ENCODE measurements at places on chromosomes 11 and 22.

DNA sequence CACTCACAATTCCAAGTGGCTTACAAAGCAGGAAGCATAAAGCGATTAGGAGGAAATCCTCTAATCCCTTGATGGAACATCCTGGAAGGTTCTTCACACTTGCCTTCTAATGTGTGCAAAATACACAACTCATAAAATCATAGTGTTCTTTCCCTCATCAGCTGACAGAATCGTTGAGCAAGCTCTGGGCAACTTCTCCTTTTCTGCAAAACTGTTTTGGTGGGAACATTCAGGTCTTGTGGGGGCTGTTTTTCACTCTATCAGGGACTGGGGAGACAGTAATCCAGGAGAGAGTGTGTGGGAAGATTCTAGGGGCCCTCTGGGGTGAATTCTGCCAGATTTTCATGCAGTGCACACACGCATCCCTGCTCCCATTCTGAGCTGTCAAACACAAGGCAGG lies 53.2 kb downstream of the IRAG1 start:
- DNase-seq: no peak

DNA sequence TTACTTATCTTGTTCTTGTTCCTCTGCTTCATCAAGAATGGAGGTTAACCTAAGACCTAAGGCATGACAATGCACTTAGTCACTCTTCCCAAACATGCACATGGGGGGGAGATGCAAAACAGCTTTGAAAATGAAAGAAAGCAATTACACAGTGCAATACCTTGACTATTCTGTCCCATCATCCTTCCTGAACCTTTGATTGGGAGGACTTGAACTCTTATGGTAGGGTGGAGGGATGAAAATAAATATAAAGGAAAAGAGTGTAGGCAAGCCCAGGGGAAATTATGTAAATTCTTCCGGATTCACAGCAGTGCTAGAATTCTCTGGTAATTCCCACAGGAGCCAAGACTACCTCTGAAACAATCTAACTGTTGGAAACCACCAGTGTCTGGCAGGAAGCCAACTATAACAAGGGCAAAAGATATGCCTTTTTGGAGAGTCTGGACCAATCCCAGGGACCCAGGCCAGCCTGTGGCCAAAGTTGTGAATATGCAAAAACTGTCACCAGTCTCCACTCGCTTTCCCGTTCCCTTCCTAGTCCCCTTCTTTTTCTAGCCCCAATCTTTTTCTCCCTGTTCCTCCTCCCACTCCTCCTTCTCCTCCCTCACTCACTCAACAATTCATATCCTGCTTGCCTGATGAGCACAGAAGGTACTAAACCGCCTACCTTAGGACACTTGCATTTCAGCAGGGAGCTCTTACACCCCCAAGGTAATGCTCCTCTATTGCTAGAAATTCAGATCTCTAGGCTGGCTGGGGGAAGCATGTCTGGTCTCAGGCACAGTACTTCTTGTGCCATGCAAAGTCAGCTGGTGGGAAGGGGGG lies 2.5 kb upstream of the RCN1 start:
- peak; percentile 17 for DNase-seq

DNA sequence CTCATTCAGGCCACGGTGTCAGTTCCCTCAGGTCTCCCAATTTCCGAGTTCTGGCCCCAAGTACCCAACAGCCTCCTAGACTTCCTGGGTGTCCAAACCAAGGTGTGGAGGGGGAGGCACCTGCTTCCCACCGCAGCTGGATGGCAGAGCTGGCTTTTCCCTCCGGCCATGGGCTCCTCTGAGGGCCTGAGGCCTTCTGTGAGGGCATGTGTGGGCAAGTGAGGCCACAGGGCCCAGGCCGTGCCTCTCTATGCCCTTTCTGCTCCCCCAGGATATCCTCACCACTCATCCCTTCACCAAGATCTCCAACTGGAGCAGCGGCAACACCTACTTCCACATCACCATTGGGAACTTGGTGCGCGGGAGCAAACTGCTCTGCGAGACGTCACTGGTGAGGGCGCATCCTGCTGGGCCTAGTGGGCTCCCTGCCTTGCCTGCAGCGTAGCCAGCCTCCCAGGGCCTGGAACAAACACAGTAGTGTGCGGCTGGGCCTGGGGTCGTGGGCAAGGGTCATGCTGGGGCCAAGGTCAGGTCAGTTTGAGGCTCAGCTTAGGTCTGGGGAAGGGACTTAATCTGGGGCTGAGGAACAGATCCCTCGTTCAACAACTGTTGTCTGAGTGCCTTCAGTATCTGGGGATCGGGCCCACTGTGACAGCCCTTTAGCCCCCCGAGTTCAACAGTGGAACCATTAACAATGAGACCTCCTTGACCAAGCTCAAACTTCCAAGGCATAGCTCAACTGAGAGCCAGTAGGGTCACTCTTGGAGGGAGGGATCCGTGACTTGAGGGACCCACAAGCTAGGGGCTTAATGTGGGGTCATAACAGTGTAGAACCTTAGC lies 85.8 kb downstream of the MYO7A start:
- DNase-seq: no peak

GRCh38 chr11:32888805-32889204 lies 3.8 kb upstream of the QSER1 start:
- no peak for DNase-seq

GRCh38 chr11:35852056-35852455 lies 91.8 kb upstream of the LDLRAD3 start:
- no peak for DNase-seq

GRCh38 chr11:45026835-45027234 lies 76.2 kb upstream of the TP53I11 start:
- peak; percentile 28 for DNase-seq

DNA sequence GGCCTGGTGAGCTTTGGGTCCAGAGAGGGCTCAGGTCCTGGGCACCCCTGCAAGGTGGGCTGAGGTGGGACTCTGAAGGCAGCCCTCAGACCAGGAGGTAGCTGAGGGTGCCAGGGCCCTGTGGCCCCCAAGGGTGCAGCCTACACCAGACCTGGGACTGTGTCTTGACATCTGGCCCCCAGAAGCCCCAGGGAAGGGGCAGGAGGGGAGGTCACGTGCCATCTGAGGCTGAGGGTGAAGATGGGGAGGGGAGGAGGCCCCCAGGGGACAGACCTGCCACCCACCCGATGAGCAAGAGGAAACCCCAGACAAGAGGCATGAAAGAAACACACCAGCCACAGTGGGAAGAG lies 520.2 kb downstream of the BRD1 start:
- DNase-seq: no peak

DNA sequence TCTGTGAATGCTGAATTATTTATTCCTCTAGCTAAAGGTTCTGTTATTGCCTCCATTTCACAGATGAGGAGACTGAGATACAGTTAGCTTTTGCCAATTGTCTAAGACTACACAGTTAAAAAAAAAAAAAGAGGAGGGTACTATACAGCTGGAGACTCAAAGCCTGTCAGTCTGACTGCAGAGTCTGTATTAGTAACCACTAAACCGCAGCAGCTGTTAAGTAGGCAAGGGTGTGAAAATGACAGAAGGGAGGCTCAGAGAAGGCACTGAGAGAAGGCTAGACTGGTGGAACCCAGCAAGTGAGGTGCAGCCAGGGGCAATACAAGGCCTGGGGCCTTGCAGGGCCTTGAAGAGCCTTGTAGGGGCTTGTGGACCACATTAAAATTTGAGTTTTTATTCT lies 181.2 kb downstream of the CSNK2A3 start:
- DNase-seq: no peak

GRCh38 chr11:116427903-116428637 lies 344.7 kb downstream of the BUD13 start:
- peak; percentile 88 for DNase-seq

GRCh38 chr11:81359476-81359875 lies 1374.2 kb downstream of the FAM181B start:
- no peak for DNase-seq

DNA sequence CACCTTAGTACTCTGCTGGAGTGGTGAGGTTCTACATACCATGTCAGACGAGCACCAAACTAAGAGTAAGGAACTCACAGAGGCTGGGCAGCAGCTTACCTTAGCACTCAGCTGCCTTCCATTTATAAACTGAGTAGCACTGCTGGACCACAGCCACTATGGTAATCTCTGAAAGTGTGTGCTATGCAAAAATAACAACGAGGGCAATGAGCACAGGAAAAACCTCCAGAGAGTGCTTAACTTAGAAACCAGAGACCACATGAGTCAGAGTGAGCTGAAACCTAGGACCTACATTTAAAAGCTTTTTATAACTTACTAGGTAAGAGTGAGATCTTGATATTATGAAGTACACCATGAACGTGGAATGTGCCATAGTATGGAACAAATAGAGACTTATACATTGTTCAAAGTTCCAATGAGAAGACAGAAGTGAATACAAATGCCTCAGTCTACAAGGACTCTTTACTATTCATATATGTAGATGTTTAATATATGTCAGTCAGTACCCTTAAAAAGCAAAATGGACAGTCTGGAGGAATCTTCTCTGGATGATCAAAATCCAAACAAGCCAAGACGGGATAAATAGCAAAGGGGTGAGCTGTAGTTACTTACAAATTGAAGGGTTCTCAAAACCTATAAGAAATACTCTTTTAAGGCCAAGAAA lies 17.2 kb upstream of the CD59 start:
- DNase-seq: no peak

GRCh38 chr22:35674335-35674734 lies 26.1 kb downstream of the APOL6 start:
- no peak for DNase-seq

DNA sequence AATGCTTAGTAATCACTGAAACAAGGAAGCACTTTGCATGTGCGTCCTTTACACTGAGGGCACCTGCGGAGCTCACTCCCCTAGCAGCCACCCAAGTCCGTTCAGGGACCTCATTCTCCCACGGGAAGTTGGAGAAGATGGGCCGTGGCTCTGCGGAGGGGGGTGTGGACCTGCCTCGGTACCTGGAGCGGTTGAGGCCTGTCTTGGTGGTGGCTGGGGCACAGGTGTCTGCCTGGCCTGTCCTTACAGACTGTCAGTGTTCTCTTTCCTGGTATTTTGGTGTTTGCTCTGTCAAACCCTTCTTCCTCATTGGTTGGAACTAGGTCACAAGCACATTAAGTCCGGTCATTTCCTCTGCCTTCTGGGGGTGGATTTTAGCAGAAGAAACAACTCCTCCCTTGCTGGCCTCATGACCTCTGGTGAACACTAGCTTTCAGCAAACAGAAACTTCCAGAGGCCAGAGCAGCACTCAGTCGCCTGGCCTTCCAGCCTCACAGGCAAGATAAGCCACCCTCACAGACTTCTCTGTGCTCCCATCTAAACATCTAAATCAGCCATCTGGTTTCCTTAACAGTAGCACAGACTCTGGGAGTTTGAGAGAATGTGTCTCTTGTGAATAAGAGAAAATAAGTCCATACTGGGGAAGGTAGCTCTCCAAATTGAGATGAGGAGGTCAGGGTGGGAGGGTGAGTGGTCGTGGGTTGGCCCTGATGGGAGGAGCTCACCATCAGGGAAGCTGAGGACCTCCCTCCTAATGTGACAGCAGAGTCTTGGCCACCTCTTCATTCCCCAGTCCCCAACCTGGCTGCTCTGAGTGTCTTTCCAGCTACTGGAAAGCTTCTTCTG lies 8.6 kb downstream of the SNAP29 start:
- peak; percentile 77 for DNase-seq

GRCh38 chr22:10741210-10741609 lies 4786.8 kb upstream of the OR11H1 start:
- DNase-seq: peak; percentile 24

DNA sequence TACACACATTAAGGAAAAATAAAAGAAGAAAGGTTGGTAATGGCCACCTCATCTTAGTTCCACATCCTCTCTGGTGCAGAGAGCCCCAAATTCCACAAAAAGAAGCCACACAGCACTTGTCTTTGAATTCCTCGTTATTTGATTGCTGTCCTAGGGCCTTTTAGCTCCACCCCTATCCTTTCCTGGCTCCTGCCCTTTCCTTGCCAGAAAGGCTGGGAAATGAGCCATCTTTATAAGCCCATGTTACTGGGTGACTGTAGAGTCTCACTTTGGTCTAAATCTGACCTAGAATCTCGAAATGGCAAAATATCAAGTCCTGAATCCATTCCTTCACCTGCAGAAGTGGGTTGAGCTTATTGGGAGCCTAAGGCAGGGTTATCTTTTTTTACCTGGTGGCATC lies 4.3 kb upstream of the TMEM132A start:
- no peak for DNase-seq

DNA sequence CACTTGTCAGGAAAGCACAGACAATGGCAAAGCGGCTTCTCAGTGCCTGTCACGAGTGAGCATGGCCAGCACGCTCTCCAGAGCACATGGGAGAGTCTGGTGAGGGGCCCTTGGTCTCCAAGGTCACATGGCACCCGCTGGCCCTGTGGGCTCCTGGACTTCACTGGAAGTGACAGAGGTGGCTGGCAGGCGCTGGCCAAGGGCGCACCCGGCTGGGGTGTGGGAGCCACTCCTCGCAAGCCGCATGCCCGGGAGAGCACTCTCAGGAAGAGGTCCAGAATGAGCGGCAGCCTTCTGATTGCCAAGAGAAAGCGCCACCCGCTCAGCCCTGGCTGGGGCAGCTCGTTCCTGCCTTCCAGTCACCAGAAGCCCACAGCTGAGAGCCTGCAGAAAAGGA lies 17.1 kb upstream of the MOB2 start:
- DNase-seq: peak; percentile 69

- DNase-seq: no peak
These were observed 93.2 kb downstream of the GGTLC2 start for GRCh38 chr22:22737590-22737989.

- peak; percentile 77 for DNase-seq
These were observed 1.7 kb upstream of the RHOD start for GRCh38 chr11:67054836-67055523.

- DNase-seq: no peak
These were observed 2.5 kb downstream of the CDC42EP2 start for GRCh38 chr11:65317025-65317786.

DNA sequence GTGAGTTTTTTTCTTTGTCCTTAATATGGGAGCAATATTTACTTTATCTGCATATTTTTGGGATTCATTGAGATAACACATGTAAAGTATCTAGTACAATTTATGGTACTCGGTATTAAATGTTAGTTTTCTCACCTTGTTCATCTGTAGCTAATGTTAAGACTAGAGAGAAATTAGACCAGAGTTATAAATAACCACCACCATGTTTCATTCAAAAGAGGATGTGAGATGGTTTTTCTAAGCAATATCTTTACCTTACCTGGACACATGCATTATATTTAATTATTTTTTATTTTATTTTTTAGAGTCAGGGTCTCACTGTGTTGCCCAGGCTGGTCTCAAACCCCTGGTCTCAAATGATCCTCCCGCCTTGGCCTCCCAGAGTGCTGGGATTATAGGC lies 18.4 kb downstream of the ARHGAP42 start:
- no peak for DNase-seq

GRCh38 chr11:47616726-47617416 lies 22.7 kb upstream of the C1QTNF4 start:
- no peak for DNase-seq

DNA sequence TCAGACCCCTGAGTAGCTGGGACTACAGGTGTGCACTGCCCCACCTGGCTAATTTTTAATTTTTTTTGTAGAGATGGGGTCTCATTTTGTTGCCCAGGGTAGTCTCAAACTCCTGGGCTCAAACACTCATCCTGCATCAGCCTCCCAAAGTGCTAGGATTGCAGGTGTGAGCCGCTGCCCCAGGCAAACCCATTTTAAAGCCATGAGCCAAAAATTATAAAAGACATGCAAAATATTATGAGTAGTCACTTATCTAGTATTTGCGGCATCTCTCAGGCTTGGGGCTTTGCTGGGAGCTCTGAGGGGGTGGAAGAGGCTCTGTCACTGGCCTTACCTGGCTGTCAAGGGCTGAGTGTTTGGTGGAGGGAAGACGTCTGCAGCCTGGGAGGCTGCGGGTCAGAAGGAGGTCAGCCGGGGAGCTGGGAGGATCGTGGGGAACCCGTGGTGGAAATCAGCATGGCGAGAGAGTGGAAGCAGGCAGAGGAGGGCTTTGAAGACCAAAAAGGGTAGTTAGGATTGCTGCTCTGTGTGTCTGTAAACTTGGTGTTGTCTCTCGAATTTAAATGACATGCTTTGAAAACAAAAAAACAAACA lies 69.1 kb upstream of the PARVG start:
- DNase-seq: no peak

All from SK-N-SH (cell line).